ENCODE measurements at places on chromosomes 6 and 20.

GRCh38 chr6:37072526-37072925, 67.1 kb downstream of the FGD2 start:
- DNase-seq = no peak

- DNase-seq = no peak
These were observed 763 bp downstream of the ZKSCAN8 start for GRCh38 chr6:28142446-28142845.

- no peak for DNase-seq
These were observed 586 bp upstream of the HMGA1 start for GRCh38 chr6:34236131-34236442.

- DNase-seq = no peak
These were observed 171.4 kb downstream of the ZFAND3 start for GRCh38 chr6:37990762-37991525.

DNA sequence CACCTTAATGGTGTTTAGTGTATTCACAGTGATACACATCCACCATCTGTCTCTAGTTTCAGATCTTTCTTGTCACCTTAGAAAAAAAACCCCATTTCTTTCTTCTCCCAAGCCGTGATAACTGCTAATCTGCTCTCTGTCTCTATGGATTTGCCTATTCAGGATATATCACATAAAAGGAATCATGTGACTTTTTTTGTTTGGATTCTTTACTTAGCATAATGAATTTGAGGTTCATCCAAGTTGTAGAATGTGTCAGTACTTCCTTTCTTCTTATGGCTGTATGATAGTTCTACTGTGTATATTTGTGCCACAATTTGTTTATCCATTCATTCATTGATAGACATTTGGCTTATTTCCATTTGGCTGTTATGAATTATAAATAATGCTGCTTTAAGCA, 57.1 kb downstream of the ITCH start:
- DNase-seq = no peak

DNA sequence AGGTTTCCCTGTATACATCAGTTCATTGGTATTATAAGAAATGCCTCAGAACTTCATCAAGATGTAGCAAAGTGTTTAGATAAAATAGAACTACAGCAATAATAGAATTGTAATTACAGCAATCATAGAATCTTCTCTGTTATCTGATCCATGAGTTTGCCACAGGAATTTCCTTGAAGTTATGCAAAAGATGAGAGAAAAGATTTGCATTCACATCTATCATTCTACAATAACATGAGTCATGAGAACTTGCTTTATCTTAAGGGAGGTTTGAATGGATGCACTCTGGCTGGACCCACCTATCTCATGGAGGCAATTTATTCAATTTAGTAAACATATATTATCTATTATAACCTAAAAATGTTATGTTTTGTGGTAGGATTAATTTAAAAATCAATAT, 329.8 kb upstream of the EPHA7 start:
- DNase-seq = no peak

- no peak for DNase-seq
These were observed 154.7 kb upstream of the SGK1 start for GRCh38 chr6:134472661-134473060.

DNA sequence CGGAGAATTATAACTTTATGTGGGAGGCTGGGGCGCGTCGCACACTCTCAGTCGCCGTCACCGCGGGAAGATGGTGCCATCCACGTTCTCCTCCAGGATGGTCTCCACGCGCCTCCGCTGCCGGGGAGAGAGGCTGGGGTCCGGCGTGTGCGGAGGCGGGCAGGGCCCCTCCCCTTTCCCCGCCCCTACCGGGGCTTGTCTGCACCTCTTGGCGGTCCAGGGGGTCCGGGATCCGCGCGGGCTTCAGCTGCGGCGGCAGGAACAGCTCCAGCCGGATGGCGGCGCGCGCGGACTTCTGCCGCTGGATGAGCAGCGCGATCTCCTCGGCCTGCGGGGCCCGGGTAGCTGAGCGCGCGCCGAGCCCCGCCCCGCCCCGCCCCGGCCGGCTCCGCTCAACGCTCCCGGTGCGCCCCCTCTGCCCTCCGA, 807 bp downstream of the LKAAEAR1 start:
- peak; percentile 80 for DNase-seq

DNA sequence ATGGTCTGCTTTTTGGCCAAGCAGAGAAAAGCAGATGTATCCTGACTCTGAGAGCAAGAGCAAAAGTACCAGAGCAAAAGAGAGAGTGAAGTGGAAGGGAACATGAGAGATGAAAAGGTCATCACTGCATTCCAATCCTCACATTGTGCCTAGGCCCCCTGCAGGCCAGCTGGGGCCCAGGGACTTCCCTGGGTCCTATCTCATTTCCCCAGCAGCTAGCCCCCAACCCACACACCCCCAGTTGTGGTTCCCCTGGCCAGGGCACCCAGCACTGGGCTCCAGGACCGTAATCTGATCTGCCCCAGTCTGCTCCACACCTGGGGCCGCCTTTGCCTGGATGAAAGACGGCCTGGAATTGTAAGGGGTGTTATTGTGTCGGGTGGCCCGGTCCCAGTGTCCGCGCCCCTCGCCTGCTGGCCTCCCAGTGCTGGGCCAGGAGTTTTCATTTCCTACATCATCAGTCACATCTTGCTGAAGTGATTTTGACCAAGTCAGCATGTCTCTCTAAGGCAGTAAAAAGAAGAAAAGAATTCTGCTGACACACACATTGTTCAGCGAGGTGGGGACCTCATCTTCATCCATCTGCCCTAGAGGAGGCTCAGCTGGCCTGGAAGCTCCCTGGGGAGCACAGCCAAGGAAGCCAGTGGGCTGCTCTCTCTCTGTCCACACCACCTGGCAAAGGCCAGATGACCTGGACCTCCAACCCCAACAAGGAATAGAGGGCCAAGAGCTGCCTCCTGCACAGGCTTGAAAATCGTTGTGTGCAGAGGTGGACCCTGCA, 4.0 kb upstream of the BMP7 start:
- no peak for DNase-seq

DNA sequence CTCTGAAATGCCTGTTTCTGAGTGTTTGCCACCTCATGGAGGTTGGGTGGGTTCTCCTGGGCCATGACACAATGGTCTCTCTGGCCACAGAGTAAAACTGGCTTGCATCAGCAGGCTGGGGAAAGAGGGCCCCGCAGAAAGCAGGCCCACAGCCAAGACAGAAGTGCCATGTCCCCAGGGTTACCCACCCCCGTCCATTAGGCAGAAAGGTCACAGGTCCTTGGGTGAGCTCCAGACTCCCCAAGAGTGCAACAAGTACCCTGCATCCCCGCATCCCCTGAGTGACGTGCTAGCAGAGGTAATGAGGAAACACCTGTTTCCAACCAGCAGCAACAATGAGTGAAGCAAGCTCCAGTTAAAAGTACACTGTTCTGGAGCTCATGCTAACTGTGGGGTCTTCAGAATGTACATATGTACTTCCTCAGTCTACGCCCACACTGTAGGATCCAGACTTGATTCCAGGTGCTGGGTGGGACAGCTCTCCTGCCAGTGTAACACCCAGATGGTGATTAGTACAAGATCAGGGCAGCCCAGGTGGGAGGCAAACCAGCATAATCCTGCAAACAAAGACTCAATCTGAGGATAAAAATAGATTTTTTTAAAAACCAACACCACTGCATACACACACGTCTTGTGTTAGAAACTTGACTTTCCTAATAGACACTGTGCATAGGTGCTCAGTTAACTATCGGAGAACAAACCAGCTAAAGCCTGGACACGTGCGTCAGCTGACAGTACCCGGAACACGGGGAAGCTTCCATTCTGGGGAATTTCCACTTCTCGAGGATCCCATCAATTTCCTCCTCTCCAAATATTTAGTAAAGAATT, 31.5 kb downstream of the RRBP1 start:
- DNase-seq = no peak

GRCh38 chr6:15431762-15432483, 186.1 kb downstream of the JARID2 start:
- DNase-seq = no peak

All from anterior cingulate cortex (tissue), 58 donors.